ENCODE measurements at places on chromosomes 7 and 10. TPM values are rescaled to one million over a fixed set of nuclear protein-coding genes. Genes with fewer than 3 reads are reported as not detected.
A peak's percentile ranks its signal among the peaks of the same experiment; 100 is the strongest.

The ENTPD1 gene
- total RNA-seq: 4.6 TPM

The CALHM2 gene
- 30.1 TPM for total RNA-seq

The TET1 gene
- 23.0 TPM for total RNA-seq

The CPXM2 gene
- 0.05 TPM for total RNA-seq

The TFAM gene
- 26.2 TPM for total RNA-seq

The H2AZ2 gene
- 146 TPM for total RNA-seq

- ATAC-seq: peak; percentile 95
Measured at GRCh38 chr7:6423942-6424701, 23.6 kb downstream of the DAGLB start.

- no peak for ATAC-seq
Measured at GRCh38 chr7:1531979-1532455, 1.5 kb downstream of the MAFK start.

- no peak for ATAC-seq
Measured at GRCh38 chr7:134431815-134432214, 27.1 kb downstream of the AKR1B1 start.

- no peak for ATAC-seq
Measured at GRCh38 chr10:63068246-63068645, 64.9 kb upstream of the NRBF2 start.

- no peak for ATAC-seq
Measured at GRCh38 chr10:1413256-1413655, 324.1 kb downstream of the ADARB2 start.

- no peak for ATAC-seq
Measured at GRCh38 chr7:127873715-127874636, 157.3 kb downstream of the LRRC4 start.

- no peak for ATAC-seq
Measured at GRCh38 chr7:96300502-96300901, 21.4 kb downstream of the SLC25A13 start.
